GM23338 (cell line): ENCODE measurements at places on chromosomes 1 and 21.
A peak's percentile ranks its signal among the peaks of the same experiment; 100 is the strongest.

GRCh38 chr1:60857851-60858250, 224.5 kb upstream of the NFIA start:
- DNase-seq, result no peak

DNA sequence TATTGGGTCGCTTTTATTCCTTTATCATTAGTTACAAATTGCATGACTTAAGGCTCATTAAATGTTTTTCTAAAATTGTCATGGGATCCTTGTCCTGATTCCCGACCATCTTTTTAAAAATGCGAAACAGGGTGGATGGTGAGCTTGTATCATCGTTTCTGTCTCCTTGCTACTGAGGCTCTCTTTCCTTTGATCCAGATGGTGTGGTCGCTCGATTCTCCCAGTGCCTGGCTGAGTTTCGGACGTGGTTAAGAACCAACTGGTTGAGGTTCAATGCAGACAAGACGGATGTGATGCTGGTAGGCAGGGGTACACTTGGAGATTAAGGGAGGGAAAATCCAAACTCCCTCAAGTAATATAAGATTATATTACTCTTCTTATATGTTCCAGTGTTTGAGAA, 1.2 kb downstream of the MIER1 start:
- DNase-seq, result peak; percentile 38

DNA sequence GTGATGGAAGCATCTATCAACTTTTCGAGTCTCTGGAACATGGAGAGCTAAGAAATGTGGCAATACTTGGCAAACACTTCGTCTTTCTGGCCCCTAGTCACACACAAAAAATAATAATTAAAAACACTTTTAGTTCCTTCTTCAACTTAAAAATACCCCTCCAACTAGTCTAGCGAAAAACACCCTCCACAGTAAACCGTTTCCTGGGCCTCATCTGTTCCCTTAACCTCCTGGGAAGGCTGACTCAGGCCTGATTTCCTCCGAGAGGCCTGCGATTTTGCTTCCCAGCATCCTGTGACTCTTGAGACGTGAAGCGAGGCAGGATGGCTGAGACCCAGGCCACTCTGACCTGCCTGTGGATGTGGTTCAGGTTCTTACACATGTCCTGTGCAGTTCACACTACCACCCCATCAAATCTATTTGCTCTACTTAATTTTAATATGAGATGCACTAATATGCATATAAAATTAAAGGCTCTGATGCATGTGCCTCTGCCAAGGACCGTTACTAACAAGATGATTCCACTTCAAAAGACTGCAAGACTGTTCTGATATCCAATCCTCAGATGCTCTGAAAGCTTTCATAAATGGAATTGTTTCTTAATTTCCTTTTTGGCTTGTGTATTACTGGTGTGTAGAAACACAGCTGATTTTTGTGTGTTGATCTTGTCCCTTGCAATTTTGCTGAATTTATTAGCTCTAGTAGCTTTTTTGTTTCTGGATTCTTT, 3.5 kb downstream of the NAV1 start:
- no peak for DNase-seq

DNA sequence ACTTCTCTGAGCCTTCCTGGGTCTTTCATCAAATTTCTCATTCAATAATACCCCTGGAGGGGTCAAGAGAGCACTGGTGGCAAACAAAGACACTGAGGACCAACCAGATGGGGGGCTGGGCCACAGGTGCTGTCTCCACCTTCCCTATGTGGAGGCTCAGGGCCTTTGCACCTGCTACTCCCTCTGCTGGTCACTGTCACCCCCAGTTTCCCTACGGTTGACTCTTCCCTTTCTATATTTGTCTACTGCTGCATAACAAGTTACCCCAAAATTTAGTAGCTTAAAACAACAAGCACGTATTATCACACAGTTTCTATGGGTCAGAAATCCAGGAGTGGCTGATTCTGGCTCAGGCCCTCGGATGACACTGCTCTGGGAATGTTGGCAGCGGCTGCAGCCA, 138.8 kb upstream of the RUNX3 start:
- DNase-seq, result no peak

DNA sequence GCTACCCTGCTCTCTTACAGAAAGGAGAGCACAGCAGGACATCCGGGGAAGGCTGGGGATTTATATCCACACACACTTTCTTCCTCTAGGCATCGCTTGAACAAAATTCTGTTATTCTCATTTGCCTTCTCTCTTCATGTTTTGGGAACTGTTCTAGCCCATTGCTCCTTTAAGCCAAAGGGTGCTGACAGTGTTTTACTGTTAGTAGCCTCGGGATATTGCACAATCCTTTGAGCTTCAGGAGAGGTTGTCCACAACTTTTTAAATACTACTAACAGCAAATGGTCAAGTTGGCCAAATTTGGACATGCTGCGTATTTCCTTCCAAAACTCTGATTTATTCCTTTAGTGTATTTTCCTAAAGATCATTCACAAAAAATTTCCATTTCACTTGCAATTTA, 579.2 kb upstream of the RGS18 start:
- no peak for DNase-seq

- no peak for DNase-seq
Measured at GRCh38 chr1:234656944-234657654, 47.1 kb upstream of the IRF2BP2 start.

DNA sequence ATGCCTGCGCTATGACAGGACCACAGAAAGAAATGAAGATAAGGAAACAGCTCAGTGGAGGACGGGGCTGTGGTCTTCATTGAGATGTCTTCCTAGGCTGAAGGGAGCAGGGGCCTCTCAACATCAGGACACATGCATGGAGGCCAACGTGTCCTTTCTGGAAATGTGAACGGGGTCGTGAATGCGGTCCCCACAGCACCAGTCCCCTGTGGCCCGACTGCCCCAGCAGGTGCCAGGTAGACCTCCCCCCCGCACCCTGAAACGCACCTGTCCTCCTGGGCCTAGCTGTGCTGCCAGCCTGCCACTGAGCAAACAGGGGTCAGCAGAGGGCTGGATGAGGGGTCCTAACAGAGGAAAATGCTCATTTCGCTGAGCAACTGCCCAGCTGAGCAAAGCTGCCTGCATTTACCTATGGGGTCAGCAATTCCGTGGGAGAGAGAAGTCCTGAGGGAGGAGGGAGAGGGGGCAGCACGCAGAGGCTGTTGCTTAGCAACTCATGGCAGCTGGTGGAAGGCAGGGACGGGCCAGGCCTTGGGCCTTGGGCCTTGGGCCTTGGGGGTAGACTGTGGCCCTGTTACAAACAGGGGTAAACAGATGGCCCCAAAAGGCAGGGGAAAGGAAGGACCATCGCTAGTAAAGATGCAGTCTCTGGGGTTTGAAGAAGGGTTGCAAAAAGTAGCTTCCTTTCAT, 77.4 kb downstream of the NPHP4 start:
- DNase-seq, result no peak

- DNase-seq, result no peak
Measured at GRCh38 chr1:239993366-239993765, 98.3 kb upstream of the FMN2 start.

DNA sequence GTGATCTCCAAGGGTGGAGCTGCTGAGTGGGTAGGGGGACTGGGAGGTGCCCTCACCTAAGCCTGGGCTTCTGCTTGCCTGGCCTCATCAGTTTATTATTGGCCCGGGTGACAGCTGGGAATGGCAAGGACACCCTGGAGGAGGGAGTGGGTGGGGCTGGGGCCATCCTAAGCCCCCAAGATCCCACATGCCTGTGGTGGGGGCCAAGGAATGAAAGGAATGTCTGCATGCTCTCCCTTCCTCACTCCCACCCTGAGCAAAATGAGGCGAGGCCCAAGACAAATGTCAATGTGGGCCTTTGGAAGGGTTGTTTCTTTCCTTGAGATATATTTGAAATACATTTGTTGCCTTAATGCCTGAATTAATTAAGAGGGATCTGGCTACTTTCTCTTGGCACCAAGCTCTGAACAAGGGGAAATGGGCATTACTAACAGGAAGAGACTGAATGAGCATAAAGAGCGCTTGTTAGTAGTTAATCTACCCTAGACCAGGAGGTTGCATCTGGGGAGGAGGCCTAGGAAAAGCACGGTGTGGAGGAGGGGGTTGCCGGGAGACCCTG, 19.7 kb upstream of the CHI3L1 start:
- no peak for DNase-seq

DNA sequence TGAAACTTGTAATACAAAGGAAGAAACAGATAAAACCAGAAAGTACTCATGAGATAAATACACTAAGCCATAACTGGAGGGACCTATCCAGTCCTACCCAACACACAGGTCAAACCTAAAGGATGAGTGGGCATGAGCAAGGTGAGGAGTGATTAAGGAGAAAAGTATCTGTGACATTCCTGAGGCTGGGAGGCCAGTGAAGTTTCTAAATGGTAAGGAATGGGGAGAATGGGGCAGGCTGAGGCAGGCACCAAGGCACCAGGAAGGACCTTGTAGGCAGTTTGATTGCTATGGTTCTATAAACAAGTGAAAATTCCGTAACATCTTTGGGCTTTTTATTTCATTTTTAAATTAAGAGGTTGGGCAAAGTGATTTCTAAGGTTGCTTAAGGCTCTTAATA, 10.4 kb downstream of the DDX59 start:
- DNase-seq, result peak; percentile 36
